IPS DF 19.7 (cell line): ENCODE measurements at places on chromosomes 4 and X.

- no peak for DNase-seq
Observed at GRCh38 chr4:161920304-161921052, 243.3 kb downstream of the FSTL5 start.

GRCh38 chr4:99720206-99720605, 62.6 kb upstream of the C4orf54 start:
- DNase-seq = no peak

DNA sequence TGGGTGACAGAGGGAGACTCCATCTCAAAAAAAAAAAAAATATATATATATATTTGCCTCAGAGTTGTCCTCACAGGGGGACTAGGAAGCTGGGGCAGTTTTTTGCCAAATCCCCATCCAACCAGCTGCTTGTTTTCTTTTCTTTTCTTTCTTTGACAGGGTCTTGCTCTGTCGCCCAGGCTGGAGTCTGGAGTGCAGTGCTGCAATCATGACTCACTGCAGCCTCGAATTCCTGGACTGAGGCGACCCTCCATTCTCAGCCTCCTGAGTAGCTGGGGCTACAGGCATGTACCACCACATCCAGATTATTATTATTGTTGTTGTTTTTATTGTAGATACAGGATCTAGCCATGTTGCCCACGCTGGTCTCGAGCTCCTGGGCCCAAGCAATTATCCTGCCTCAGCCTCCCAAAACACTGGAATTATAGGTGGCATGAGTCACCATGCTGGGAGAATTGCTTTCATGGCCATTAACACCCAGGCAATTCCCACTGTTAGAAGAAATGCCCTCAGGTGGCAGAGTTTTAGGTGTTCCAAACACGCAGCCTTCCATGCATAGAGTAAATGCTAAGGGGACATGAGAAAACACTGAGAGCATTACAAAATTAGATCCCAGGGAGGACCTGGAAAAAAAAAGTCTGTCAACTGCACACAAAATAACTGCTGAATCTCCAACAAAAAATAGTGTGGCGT, 98.0 kb downstream of the ARHGAP6 start:
- no peak for DNase-seq

DNA sequence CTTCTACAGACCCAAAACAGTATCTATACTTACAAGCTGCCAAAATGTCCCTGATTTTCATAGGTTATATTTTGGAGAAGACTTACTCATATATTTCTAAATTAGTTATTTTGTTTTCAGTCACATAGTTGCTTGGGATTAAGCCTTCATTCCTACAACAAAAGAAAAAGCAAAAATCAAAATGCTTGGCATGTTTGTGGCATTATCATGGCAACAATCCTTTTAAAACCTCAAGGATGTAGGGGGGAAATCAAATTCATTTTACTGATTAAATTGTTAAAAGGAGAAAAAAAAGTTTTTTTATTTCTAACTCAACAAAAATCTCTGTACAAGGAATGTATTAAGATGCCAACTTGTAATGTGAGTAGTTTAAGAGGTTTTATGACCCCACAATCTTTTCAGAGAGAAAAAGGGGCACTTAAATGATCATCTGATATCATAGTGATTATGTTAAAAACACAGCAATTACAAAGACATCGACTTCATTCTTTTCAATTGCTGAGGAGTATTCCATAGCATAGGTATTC, 23.5 kb downstream of the TXK start:
- DNase-seq = no peak

GRCh38 chr4:81745050-81745449, 273.3 kb upstream of the RASGEF1B start:
- no peak for DNase-seq

GRCh38 chr4:174815282-174815681, 13.8 kb downstream of the GLRA3 start:
- DNase-seq = no peak

DNA sequence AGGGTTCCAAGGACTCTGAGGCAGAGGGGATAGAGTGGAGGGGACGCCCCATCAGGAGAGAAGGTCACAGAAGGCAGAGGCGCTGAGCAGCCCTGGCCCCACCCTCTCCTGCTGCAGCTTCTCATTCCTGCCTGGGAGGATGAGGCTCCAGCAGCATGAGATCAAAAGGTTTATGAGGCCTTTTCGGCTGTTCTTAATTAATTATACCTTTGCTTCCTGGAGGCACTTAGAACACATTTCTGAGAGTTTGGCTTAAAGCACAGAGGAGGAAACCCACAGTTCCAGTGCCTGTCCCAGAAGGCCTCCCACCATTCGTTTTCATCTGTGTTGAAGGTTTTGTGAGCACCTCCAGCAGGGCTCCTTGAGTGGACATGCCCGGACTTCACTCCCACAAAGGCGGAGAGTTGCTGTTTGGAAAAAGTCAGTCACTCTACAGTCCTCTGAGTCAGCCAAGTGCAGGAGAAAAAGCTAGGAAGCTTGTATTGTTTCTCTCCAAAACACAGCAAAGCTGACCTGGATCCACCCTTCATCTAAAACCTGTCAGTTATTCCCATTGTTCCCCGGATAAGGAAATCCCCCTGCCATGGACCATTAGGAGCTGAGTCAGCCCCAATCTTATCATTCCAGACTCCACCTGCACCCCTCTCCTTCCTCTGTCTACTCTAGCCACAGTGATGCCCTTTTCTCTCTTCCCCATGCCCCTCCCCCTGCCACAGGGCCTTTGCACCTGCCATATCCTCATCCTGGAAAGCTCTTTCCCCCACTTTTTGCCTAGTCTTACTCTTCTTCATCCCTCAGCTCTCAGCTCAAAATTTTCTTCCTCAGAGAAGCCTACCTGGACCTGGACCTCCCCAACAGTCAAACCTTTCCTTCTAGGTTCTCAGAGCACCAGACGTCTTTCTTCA, 276.8 kb downstream of the FBXW7 start:
- no peak for DNase-seq

DNA sequence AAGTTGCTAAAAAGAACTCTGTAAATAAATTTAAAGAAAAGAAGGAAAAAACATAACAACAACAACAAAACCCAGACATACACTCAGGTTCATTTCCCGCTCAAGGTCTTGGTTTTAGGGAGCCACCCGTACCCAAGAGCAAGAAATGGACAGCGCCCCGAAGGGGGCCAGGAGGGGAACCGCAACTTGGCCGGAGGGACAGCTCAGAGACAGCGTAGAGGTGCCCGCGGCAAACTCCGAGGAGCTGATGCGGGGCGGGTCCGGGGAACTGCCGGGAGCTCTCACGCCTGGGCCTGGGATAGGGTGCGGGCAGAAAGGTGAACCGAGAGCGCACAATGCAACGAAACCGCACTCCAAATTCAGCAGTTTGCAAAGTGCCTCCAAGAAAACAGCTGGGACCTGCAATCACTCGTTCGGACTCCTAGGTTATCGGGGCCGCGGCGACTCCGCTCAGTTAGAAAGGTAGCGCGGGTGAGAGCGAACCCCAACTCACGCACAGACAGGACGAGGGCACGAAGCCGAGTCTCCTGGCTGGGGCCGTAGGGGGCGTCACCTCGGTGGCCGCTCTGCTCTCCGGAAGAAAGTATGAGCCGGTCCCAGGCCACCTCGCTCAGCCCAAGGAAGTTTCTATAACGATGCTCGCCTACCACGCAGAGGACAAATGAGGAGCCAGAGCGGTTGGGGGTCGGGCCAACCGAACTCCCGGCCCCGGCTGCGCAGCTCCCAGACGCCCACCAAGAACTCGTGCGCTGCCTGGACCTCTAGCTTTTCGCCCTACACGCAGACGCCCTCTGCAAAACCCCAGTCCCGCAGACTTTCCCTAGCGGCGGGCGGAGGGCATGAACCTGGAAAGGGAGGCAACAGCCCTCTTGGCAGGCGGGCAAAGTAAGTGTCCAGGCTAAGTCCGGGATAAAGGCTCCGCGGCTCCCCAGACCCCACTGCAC, 1.4 kb downstream of the NDNF start:
- no peak for DNase-seq

- DNase-seq = no peak
Observed at GRCh38 chr4:138473339-138473738, 231.2 kb upstream of the SLC7A11 start.

DNA sequence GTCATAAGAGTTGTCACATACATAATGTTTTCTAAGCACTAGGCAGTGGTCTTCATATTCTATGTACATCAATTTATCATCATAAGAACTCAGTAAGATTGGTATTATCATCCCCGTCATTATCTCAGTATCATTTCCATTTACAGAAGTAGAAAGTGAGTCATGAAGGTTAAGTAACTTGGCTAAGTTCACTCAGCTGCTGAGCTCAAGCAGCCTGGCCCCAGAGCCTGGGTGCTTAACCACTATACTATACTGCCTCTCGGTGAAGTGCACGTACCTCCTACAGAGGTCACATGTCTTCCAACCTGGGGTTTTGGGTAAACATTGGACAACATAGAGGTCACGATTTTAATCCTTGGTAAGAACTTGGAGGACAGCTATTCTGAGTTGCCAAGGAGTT, 161.5 kb upstream of the GATB start:
- no peak for DNase-seq

DNA sequence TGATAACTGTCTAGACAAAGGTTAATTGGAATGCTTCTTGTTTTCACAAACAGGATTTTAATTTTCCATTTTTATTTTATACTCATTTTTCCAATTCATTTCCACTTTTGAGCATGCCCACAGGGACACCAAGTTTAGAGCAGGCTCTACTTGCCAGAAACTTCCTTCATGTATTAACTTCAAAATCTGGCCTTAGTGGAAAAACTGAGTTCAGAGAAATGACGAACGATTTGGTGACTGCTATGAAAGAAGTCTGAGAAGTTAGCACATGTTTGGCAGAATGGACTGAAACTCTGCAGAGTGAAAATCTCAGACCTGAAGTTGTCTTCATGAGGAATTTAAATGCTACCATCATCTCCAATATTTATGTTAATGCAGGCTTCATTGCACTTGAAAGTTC, 214.1 kb downstream of the THOC2 start:
- no peak for DNase-seq

DNA sequence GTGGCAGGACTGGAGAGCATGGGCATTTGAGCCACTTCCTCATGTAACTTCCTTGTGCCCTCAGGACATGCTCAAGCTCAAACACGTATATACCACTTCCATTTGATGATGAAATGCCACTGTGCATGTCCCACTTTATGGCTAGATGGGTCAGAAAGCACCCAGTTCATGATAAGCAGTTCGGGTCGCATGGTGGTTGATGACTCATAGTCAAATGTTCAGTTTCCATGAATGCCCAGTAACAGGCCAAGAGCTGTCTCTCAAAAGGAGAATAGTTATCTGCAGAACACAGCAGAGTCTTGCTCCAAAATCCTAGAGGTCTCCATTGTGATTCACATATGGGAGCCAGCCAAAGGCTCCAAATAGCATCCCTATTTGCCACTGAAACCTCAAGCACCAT, 48.9 kb upstream of the SPIN3 start:
- DNase-seq = no peak

DNA sequence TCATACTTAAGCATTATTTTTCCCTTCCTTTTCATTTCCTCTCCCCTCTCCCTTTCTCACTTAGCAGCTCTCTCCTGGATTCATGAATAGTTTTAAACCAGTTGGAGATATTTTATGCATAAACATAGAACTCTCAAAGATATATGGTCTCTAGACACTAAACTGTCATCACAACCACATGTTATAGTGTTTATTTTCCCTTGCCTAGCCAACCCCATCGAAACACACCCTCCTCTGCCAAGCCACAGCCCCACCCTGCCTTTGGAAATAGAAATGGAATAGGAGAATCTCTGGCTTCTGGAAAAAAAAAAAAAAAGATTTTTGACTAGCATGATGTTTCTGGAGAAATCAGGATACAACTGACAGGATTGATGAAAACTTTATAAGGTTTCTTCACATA, 64.8 kb upstream of the RBPJ start:
- DNase-seq = no peak

DNA sequence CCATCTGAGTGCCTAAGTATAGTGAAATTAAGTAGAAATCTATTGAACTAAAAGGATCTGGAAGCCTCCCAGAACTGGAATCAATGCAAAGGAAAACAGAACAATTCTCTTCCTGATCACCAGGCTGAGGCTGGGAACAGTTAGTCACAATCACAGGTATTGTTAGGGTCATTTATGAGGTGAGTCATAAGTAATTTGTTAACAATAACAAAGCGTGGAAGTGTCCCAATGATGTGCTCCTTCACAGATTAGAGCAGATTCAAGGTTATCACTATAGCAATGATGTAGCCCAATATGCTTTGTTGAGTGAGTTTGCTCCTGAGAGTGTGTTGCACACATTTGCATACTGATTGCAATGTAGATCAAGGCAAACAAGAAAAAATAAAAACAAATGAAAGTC, 228.1 kb downstream of the ZNF674 start:
- DNase-seq = no peak

DNA sequence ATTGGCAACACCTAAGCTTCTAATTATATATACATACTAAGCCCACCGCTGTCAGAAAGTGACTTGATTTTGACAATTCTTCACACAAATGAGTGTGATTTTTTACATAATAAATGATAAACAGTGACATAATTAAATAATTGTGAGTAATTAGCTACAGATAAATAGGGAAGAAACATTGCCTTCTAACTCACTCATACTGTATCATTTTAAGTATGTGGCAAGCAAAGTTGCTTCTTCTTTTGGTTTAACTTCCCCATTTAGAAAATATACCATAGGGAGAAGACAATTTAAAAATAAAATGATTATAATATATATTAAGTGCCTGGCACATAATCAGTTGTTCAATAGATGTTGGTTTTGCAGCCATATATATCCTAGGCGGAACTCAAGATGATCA, 644.2 kb downstream of the FSTL5 start:
- no peak for DNase-seq

DNA sequence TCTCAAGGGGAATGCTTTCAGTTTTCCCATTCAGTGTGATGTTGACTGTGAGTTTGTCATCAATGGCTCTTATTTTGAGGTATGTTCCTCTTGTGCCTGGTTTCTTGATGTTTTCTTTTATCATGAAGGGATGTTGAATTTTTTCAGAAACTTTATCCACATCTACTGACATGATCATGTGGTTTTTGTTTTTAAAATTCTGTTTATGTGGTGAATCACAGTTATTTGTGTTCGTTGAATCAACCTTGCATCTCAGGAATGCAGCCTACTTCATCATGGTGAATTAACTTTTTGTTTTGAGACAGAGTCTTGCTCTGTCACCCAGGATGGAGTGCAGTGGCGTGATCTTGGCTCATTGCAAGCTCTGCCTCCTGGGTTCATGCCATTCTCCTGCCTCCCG, 263.1 kb upstream of the KLF3 start:
- DNase-seq = no peak

- DNase-seq = no peak
Observed at GRCh38 chr4:7747062-7747385, 192.6 kb downstream of the AFAP1 start.

GRCh38 chr4:113179996-113180395, 130.5 kb downstream of the ANK2 start:
- no peak for DNase-seq

GRCh38 chrX:6292599-6292998, 63.9 kb upstream of the NLGN4X start:
- no peak for DNase-seq

- DNase-seq = no peak
Observed at GRCh38 chr4:19636451-19636850, 615.3 kb upstream of the SLIT2 start.

GRCh38 chr4:103076747-103077347, at the start of gene SLC9B2:
Gene SLC9B2 (minus strand): TSS chr4:103076761. CDS start chr4:103067550, 9,211 bp downstream.
- no peak for DNase-seq

- DNase-seq = no peak
Observed at GRCh38 chr4:56465599-56466295, 1.7 kb upstream of the SRP72 start.
